Fibroblast of lung (primary cell): ENCODE measurements at places on chromosomes 6 and 20. TPM values are rescaled to one million over a fixed set of nuclear protein-coding genes. Genes with fewer than 3 reads are reported as not detected.

The COL20A1 gene
- not detected in 2 replicates for total RNA-seq

The ARG1 gene
- not detected in 2 replicates for total RNA-seq

The POLR1C gene
- 27.4 and 32.4 TPM in 2 replicates for total RNA-seq

DNA sequence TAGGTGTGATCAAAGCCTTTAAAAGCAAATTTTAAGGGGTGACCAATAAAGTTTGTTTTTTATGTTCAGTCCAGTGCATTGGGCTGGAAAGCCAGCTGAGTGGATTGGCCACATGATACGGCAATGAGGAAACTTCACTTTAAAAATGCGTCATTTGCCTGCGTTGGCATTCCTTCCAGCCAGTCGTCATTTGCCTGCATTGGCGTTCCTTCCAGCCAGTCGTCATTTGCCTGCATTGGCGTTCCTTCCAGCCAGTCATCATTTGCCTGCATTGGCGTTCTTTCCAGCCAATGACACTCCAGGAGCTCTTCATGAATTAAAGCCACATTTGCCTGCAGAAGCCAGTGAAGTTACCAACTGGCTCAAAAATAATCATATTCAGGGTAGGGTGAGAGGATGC lies 378.6 kb downstream of the SMOC2 start:
- DNase-seq, result no peak

DNA sequence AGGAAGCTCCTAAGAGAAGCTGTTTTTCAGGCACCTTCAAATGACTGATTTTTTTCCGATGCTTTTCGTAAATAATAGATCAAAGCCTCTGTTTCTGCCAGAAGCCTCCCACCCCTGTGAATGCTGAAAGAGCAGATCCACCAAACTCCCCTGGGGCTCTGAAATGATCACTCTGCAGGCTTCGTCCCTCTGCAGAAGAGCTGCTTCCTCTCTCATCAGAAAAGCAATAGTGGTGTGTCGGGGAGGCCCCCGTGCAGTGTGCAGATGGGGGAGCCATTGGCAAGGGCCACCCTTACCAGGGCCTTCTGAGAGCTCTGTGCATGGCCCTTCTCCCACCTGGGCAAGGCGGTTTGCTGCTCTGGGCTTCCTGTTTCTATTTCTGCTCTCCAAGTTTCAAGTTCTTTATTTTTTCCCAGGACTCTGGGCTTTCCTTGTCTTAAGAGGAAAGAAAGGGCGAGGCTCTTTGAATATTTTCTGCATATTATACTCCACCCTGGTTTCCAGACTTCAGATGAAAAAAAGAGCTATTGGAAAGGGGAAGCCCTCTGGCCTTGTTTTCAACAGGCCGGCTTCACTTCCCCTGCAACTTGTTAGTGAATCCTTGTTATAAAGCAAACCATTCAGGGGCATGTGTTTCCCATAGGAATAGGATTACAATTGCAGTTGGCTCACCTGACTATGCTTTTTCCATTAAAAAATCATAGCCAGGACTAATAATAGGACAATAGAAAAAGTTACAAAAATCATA lies 155.2 kb downstream of the TTLL2 start:
- no peak for DNase-seq

DNA sequence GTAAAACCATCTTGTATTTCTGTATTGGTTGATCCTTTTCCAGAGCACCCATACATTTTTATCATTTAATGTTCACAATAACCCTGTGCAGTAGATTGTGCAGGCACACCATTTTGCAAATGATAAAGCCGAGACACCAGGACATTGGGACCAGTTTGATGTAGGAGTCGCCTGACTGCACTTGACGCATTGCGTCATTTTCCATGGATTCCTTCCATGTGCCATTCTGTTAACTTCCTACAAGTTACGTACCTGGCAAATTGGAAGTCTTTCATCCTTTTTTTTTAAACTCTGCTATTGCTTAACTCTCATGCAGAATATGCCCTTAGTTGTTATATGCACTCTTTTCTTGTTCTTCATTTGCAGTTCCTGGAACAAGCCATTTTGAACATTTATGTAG lies 43.0 kb downstream of the PRPH2 start:
- no peak for DNase-seq

- DNase-seq, result no peak
Measured at GRCh38 chr20:64114356-64114971, 7.1 kb upstream of the NPBWR2 start.
